ENCODE measurements at places on chromosomes 2 and 18. TPM values are rescaled to one million over a fixed set of nuclear protein-coding genes. Genes with fewer than 3 reads are reported as not detected.

APCDD1 gene
- 139 TPM for total RNA-seq

AFF3 gene
- total RNA-seq = 29.2 TPM

DNA sequence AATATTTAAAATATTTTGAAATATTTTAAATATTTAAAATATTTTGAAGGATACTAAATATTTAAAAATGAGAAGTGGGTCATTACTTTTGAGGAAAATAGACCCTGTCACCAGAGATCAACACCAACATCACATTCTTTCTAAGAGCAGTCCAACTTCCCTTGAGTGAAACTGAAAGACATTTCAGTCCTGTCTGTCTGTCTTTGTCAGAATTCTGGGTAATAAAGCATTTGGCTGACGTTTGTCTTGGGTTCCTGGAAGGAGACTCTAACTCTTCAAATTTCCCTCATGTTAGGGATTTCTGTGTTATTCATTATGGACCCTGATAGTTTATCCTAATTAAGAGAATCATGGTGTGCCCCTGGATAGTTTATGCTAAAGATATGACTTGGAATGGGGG lies 32.8 kb downstream of the TTC21B start:
- no peak for DNase-seq

COL3A1 gene
- 1,124 TPM for total RNA-seq

MC2R gene
- not detected for total RNA-seq

DNA sequence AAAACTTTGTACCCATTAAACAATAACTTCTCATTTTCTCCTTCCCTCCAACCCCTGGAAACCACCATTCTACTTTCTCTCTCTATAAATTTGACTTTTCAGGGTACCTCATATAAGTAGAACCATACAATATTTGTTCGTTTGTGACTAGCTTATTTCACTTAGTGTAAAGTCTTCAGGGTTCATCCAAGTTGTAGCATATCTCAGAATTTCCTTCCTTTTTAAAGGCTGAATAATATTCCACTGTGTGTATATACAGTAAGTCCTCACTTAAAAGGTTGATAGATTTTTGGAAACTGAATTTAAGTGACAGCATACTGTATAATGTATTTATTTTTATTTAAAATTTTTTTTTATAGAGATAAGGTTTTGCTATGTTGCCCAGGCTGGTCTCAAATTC lies 13.9 kb downstream of the CASP10 start:
- DNase-seq = no peak

GRCh38 chr2:109102588-109103233 lies 26.3 kb upstream of the SH3RF3 start:
- DNase-seq = peak; percentile 16

IGFBP5 gene
- 245 TPM for total RNA-seq

- no peak for DNase-seq
Observed at GRCh38 chr18:39230086-39230803, 1664.6 kb upstream of the CELF4 start.

ALPI gene
- 6.5 TPM for total RNA-seq

- DNase-seq = no peak
Observed at GRCh38 chr2:203709416-203710040, 3.1 kb downstream of the CD28 start.

GRCh38 chr2:10499911-10500521 lies 51.9 kb upstream of the ODC1 start:
- DNase-seq = no peak

DNA sequence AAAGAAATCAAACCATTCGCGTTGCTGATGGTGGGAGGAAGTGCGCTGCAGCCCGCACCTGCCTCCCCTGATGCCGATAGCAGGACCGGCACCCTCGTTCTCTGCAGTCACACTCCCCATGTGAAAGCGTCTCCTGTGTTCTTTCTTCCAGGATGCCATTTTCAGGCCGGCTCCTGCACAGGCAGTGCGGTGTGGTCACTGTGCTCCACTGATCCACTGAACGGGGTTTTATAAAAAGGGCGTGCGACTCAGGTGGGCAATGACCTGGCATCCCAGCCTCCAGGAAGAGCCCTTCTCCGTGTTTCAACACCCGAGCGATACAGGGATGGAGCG lies 88.3 kb upstream of the SNTG2 start:
- DNase-seq = no peak

GRCh38 chr2:69104261-69104660 lies 91.3 kb downstream of the ANTXR1 start:
- DNase-seq = no peak

- no peak for DNase-seq
Observed at GRCh38 chr2:187102381-187102780, 253.4 kb upstream of the ZSWIM2 start.
